Fibroblast of the aortic adventitia (primary cell): ENCODE measurements at places on chromosomes 3 and 15. TPM values are rescaled to one million over a fixed set of nuclear protein-coding genes. Genes with fewer than 3 reads are reported as not detected.

DNA sequence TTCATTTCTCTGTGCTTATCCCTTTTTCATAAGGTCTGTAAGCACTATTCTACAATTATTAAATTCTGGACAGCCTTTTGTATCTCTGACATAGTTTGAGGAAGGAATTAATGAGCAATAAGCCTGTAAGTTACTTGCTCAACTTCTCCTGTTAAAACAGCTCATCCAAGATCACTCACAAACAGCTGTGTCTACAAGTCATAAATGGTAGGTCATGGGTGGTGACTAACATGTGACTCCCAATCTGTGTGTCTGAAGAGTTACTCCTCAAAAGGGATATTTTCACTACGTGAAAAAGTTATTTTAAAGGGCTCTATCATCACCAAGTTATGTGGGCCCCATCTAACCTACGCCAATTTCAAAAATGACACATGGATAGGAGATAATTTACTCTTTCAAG lies 145.2 kb upstream of the CBLB start:
- DNase-seq: peak; percentile 81

- DNase-seq: no peak
Measured at GRCh38 chr3:147377412-147378367, 28.7 kb downstream of the ZIC4 start.

DNA sequence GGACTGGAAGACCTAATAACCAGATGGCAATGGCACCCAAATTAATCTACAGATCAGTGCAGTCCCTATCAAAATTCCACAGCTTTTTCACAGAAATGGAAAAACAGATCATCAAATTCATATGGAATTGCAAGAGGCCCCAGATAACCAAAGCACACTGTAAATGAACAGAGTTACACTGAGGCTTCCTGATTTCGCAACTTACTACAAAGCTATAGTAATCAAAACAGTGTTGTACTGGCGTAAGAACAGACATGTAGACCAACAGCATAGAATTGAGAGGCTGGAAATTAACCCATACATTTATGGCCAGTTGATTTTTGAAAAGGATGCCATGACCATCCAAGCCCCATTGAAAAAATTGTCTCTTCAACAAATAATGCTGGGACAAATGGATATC lies 16.2 kb downstream of the XPC start:
- DNase-seq: no peak

DNA sequence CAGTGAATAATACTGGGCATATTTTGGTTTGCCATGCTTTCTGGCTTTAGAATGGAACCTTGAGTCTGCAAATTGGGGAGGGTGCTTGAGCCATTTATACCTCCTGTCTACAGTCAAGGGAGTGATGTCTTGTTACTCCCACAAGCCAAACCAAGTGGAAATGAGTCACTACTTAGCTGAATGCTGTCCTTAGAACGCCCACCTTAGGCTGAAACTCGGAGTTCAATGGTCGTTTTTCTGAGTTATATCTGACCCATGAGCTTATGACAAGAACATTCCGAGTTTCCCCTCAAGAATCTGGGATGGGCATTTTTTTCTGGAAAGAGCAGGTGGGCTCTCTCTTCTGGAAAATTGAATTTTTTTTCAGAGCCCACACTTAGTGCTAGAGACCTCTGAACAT lies 17.4 kb upstream of the CLDN18 start:
- DNase-seq: no peak

DNA sequence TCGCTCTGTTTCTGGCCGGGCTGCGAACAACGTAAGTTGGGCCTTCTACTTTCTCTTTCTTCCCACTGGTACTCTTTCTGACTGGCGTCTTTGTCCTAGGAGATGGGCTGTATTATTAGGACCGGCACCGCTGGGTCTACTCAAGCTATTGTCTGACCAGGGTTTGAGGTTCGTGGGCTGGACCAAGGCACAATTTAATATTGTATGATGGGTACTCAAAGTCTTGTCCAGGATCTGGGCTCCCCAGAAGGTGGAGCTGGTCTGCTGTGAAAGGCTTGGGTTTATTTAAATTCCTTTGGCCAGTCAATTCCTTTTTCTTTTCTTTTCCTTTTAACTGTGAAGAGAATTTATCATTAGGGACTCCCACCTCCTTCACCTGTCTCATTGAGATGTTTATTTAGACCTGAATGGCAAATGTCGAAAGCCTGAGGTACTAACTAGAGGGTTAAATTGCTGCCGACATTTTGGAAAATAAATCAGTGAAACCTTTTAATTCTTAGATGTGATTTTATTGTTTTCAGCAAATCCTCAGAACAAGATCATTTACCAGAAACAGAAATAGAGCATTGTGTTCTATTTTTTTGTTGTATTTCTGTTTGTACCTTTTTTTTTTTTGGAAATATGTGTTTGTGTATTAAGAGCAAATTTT lies 410 bp downstream of the LRRC49 start:
- peak; percentile 85 for DNase-seq

Gene ITGB5
- total RNA-seq: 308 and 429 TPM in 2 replicates

Gene GPR27
- total RNA-seq: 0.25 TPM in 1 of 2 replicates, not detected in the other
